ENCODE measurements at places on chromosomes 3 and 15.

GRCh38 chr3:66242788-66243464, 22.1 kb downstream of the SLC25A26 start:
- DNase-seq: no peak

GRCh38 chr3:23372285-23372684, 169.2 kb downstream of the UBE2E2 start:
- no peak for DNase-seq

GRCh38 chr15:82624008-82624407, 23.2 kb downstream of the CPEB1 start:
- no peak for DNase-seq

DNA sequence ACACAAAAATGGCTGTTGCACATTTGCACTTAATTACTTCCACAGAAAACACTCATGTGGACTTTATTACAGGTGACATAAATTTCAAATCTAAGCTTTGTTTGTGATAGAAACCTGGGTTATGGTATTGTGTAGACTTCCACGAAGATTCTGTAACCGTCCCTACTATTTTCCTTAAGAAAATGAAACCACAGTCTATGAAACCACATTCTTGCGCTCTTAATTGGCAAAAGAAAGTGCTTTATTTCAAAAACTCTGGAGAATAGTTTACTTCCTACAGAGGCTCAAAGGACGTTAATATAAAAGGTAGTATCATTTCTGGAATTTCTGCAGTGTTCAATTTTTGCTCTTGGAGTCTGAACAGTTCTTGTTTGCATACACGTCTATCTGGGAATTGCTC, 123.4 kb downstream of the TIGIT start:
- DNase-seq: no peak

GRCh38 chr3:194255252-194256039, 95.7 kb downstream of the CPN2 start:
- peak; percentile 49 for DNase-seq

DNA sequence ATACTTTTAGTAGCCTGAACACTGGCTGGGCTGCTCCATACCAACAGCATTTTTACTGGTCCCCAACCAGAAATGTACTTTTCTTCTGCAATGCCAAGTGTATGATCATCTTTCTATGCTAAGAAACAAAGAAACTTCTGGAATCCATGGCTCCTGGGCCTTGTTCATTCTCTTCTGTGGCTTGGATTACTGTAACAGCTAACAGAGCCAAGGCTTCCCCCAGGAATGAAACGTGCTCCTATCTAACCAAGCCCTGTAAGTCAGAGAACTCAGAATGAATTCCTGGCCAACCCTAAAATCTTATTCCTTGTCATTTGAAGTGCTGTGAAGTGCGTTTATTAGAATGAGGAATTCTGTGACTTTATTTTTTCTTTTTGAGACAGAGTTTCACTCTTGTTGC, 102.9 kb upstream of the RAD18 start:
- DNase-seq: no peak

GRCh38 chr3:2476996-2477395, 378.3 kb downstream of the CNTN4 start:
- no peak for DNase-seq

- no peak for DNase-seq
Measured at GRCh38 chr3:107132674-107133073, 244.6 kb upstream of the CCDC54 start.

GRCh38 chr3:155243512-155243921, 50.0 kb downstream of the STRIT1 start:
- DNase-seq: no peak

GRCh38 chr15:81274931-81275707, 48.8 kb downstream of the STARD5 start:
- peak; percentile 77 for DNase-seq

DNA sequence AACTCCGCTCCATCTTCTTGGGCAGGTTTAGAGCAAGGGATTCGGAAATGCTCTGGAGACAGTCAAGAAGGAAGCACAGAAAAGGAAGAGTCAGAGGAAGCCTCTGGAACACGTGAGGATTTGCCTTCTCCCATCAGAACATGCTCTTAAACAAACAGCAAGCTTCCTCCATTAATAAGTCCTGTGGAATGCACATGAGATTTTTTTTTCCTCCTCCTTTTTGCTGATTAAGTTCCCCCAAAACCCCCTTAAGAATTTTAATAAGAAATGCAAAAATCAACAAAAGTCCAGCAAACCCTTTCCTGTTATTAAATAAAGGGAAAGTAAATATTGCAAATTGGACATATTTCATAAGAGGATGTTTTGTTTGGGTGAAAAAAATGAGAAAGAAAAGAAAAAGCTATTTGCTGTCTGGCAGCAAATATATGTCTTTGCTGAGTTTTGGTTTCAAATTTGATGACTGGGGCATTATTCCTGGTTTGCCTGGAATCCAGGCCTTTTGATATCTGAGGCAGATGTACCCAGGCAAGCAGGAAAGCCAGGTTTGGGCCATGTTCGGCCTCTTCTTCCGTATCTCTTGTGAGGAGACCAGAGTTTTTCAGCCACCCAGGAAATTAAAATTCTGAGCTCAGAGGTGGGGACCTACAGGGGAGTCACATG, 7.9 kb upstream of the TSEN2 start:
- no peak for DNase-seq

DNA sequence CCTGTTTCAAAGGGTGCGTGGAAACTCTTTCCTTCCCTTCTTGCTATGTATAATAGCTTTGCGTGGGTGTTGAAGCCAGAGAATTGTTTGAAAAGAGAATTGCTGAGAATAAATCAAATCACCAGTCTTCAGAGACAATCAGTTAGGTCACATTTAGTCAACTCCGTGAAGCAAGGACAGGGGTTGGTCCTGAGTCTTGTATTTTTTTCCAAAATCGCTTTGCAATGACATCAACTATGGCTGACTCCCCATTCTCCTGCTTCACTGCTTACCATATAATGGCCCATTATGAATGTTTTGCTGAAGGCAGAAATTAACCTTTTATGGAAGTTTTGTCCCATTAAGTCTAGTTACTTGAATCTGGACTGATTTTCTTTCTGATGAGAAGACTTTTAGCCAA, 852.8 kb downstream of the AGBL1 start:
- DNase-seq: no peak

DNA sequence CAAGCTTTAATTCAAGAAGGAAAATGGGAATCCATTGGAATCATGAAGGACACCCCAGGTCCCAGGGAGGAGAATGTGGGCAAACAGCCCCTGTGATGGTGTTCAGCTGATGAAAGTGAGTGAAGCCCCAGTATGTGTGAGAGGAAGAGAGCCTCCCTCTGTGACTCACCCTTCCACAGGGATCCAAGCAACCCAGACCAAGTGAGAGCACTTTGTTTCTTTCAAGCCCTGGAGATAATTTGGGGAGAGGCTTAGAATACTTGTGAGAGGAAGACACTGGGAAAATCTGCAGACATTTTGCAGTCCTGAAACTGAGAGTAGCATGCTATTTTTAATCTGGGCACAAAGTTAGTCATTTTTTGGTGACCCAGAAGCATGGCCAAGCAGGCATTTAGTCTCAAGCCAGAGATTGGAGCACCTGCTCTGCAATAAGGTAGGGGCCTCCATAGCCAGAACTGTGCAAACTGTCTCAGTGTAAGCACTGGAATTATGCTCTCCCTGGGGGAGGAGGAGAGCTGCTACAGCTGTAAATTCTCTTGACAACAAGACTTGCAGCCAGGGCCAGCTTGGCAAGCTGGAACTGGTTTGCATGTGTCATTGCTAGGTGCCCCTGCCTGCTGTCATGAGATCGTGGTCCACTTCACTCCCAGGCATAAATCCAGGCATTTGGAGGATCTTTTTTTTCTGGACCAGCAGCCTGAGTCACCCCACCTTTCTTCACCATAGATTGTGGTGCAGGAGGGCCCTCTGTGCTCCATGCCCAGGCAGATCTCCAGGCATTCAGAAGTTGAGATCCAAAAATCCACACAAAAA, 537.8 kb upstream of the DPPA4 start:
- DNase-seq: no peak

DNA sequence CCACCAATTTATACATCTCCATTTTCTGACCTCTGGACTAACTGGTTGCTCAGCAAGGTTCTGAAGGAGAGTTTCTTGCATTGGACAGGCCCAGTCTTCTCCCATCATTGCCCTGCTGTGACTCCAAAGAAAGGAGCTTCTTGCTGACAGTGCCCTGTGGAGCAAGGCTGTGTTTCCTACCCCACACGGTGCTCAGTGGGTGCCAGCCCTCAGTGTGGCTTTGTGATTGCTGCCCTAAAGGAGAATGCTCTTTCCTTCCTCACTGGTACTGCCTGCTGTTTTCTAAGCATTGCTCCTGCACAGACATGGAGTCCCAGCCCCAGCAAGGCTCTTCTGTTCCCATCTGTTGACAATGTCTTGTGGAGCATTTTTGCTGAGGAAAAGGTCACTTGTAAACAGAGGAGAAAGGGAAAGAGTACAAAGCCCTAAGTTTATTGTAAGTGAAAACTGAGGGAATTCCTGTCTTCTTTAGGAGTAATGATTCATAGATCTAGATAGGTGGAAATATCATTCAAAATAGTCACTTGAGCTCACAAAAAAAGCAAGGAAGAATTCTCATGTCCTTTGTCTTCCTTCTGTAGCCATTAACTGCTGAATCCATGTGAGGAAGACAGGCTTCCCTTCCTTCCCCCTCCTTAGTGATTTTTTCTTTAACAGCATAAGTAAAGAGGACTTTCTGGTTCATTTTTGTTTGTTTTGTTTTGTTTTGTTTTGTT, 62.9 kb downstream of the HMG20A start:
- DNase-seq: no peak

DNA sequence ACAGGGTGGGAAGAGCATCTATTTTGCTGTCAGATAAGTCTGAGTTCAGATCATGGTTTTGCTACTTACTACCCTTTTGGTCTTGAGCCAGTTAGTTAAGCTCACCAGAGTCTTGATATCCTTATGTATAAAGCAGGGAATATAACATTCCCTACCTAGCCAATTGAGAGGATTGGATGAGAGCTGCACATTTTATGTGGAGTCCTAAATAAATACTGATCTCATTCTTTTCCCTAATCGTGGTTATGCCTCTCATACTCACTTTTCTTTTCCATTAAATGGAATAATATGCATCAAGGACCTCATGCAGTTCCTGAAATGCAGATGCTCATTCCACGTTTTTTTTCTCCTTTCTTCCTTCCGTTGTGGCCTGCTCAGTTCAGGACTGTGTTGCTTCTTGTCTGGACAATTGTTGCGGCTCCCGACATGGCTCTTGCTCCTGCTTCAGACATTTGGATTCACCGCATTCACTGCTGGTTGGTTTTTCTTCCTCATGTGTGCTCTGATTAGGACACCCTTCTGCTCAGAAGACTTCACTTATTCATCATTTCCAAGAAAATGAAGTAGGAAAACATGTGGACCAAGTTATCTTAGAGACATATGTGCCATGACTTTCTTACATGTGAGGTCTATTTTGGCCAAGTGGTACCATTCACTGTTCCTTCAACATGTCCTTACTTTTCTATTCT, 90.2 kb downstream of the NFKBIZ start:
- DNase-seq: no peak

DNA sequence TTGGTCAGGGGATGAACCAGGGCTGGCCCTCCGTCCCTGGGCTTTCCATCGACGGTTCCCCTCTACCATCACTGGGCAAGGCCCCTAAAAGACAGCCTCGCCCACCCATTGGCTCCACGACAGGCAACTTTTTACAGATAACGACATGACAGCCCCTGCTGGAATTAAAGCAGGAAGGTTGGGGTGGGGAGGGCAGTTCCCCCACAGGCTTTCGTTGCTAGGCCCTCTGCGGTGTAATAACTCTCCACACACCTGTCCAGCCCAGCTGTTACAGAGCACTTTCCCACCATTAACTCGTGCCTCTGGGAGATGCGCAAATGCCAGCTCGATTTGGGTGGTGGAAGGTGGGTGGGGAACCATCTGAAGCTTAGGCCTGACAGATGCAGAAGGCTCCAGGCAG, 264.2 kb upstream of the TLE3 start:
- no peak for DNase-seq

DNA sequence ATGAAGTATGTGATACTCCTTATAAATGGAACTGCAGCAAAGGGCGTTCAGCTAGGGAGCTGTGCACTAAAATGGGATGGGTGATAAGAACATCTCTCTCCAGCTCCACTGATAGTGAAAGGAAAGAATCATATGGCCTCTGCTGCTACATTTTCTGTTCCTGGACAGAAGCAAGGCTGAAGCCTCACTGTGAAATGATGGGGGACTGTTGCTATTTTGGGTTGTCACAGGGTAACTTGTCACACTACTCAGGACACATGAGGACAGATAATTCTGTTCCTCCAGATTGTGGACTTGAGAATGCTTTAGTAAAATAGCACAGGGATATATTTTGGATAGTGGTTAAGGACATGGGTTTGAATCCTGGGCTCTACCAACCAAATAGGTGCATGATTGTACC, 423.6 kb downstream of the FHIT start:
- DNase-seq: no peak

GRCh38 chr3:46162975-46163555, 45.0 kb downstream of the CCR1 start:
- no peak for DNase-seq

GRCh38 chr3:155852341-155852740, 1.9 kb downstream of the SLC33A1 start:
- DNase-seq: no peak

DNA sequence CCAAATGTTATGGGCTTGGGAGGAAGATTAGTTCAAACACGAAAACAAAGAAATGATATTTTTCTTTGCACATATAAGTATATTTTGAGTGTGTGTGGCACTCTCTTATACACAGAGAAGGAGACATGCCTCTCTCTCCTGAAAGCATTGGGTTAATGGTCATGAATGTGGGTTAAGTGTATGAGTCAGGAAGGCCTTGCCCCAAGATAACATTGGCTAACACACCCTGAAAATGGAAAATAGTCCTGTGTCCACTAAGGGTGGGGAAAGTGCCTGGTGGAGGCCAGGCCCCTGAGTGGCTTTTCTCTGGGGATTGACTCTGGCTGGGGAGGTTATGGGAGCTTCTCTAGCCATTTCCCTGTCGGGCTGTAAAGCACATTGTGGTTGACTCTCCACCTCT, 332.7 kb upstream of the ONECUT1 start:
- DNase-seq: no peak

- DNase-seq: no peak
Measured at GRCh38 chr15:97072545-97072944, 742.0 kb downstream of the NR2F2 start.

DNA sequence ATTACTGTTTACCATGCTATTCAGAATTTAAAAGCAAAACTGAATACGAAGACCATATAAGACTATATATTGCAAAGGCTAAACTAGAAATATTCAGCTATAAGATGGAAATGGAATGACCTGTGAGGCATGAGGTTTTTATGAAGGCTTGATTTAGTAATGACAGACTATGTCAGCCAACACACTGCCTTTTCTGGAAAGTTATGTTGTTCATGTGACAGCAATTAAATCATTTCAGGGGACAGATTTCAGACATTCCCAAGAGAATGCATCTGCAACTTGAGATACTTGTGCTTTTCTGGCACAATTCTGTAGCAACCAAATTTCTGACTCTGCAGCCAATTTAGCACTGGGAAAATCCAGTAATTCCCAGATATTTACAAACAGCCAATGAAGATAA, 8.6 kb upstream of the GATM start:
- DNase-seq: no peak

- no peak for DNase-seq
Measured at GRCh38 chr3:101781166-101781565, 2.2 kb downstream of the NXPE3 start.
